ENCODE measurements at places on chromosomes 12 and 14.

GRCh38 chr14:105187935-105188524 is 6.9 kb upstream of the NUDT14 start:
- DNase-seq, result no peak

DNA sequence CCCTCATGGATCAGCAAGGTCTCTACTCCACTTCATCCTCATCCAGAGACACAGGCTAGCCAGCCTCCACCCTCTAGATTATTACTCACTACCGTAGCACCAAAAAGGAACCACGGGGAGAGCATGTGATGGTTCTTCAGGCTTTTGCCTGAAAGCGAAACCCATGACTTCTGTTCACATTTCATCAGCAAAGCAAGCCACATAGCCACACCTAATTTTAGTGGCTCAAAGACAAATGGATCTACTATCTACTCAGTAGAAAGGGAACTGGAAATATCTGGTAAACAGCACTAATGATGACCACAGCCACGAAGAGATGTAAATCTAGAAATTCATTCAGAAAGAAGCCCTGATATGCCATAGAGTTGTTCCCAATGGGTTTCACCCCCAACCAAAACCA is 51.4 kb downstream of the VCPKMT start:
- DNase-seq, result no peak

GRCh38 chr12:50099302-50100008 is 4.4 kb upstream of the GPD1 start:
- no peak for DNase-seq

- no peak for DNase-seq
Measured at GRCh38 chr14:21860172-21860571, 186.6 kb upstream of the OR4E1 start.
